Adrenal gland (tissue), 19 donors: ENCODE measurements at places on chromosomes 1 and 21. TPM values are rescaled to one million over a fixed set of nuclear protein-coding genes. Genes with fewer than 3 reads are reported as not detected.

DNA sequence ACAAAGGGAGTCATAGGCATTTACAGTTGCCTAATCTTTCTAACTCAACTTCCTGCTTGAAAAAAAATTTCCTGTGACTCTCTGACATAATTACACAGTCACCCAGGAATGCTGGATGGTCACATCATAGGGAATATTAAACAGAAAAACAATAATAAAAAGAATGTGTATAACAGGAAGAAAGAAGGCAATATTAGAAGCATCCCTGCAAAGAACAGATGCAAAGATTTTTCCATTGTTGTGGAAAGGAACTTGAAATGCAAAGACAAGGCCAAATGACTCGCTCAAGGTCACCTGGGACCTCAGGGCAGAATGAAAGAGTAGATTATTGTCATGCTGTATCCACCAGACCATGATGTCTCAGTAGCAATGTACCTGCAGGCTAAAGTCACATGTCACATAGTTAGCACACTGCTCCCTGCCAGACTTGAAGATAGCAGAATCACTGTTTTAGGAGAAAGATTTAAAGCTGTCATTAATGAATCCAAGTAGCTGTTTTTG lies 184.3 kb downstream of the CYYR1 start:
- no peak overlapping the region for H3K4me3 ChIP-seq
- DNase-seq, result no peak
- H3K4me1 ChIP-seq, result no peaks in the 10 kb centered on the region
- no peaks in the 10 kb centered on the region for H3K36me3 ChIP-seq
- H3K27me3 ChIP-seq, result no peaks in the 10 kb centered on the region

GRCh38 chr21:39852726-39853500 lies 14.3 kb upstream of the PCP4 start:
- H3K36me3 ChIP-seq, result no peaks in the 10 kb centered on the region
- no peak overlapping the region for H3K4me3 ChIP-seq
- no peak overlapping the region for H3K27ac ChIP-seq
- DNase-seq, result no peak
- H3K27me3 ChIP-seq, result no peaks in the 10 kb centered on the region

C1orf185 gene
- not detected for total RNA-seq

- no peak for DNase-seq
- no peak overlapping the region for H3K27ac ChIP-seq
- H3K4me3 ChIP-seq, result no peak overlapping the region
- H3K36me3 ChIP-seq, result no peaks in the 10 kb centered on the region
- H3K27me3 ChIP-seq, result peaks cover 57% of the 10 kb centered on the region
Observed at GRCh38 chr1:180224902-180225301, 5.2 kb upstream of the LHX4 start.

GRCh38 chr1:165858967-165859845 lies 31.8 kb downstream of the UCK2 start:
- H3K4me3 ChIP-seq, result no peak overlapping the region
- H3K27ac ChIP-seq, result no peak overlapping the region
- no peaks in the 10 kb centered on the region for H3K36me3 ChIP-seq
- no peak for DNase-seq
- H3K27me3 ChIP-seq, result no peaks in the 10 kb centered on the region
- H3K4me1 ChIP-seq, result no peaks in the 10 kb centered on the region

GRCh38 chr1:201585901-201586300 lies 47.0 kb downstream of the NAV1 start:
- H3K4me3 ChIP-seq, result no peak overlapping the region
- no peak for DNase-seq
- no peaks in the 10 kb centered on the region for H3K36me3 ChIP-seq
- peaks cover 4% of the 10 kb centered on the region for H3K4me1 ChIP-seq
- no peaks in the 10 kb centered on the region for H3K27me3 ChIP-seq

IGSF3 gene
- total RNA-seq, result 12.1 TPM

CCDC30 gene
- 2.6 TPM for total RNA-seq

GRCh38 chr1:109850194-109850593 lies 60.5 kb upstream of the CSF1 start:
- no peak overlapping the region for H3K4me3 ChIP-seq
- no peaks in the 10 kb centered on the region for H3K4me1 ChIP-seq
- no peaks in the 10 kb centered on the region for H3K27me3 ChIP-seq
- no peak for DNase-seq
- no peak overlapping the region for H3K27ac ChIP-seq

GRCh38 chr1:169348383-169349036 lies 19.1 kb downstream of the NME7 start:
- no peak overlapping the region for H3K4me3 ChIP-seq
- H3K4me1 ChIP-seq, result no peaks in the 10 kb centered on the region
- H3K36me3 ChIP-seq, result no peaks in the 10 kb centered on the region
- DNase-seq, result no peak

DNA sequence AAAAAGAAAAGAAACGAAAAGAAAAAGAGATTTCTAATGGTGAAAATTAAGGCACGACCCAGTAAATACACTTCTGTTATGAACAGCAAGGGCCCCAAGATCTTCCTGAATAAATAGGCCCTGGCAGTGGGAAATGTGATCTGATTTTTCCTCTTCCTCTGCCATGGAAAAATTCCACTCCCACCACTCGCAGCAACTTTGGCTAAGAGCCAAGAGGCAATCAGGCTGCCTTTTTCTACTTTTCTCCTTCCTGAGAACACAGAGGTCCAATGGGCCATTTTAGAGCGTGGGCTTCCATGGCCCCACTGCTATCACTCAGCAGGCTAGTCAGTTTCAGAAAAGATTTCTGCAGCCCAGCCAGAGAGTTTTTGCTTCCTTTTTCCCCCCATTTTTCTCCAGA lies 33.7 kb upstream of the AK4 start:
- H3K36me3 ChIP-seq, result no peaks in the 10 kb centered on the region
- H3K4me3 ChIP-seq, result no peak overlapping the region
- DNase-seq, result peak; percentile 9
- H3K4me1 ChIP-seq, result no peaks in the 10 kb centered on the region
- H3K27ac ChIP-seq, result no peak overlapping the region

- no peaks in the 10 kb centered on the region for H3K4me1 ChIP-seq
- no peak overlapping the region for H3K4me3 ChIP-seq
- no peaks in the 10 kb centered on the region for H3K27me3 ChIP-seq
- H3K36me3 ChIP-seq, result no peaks in the 10 kb centered on the region
Observed at GRCh38 chr1:101975371-101975770, 21.4 kb downstream of the OLFM3 start.

GRCh38 chr1:245516284-245516759 lies 361.5 kb downstream of the KIF26B start:
- no peaks in the 10 kb centered on the region for H3K36me3 ChIP-seq
- H3K27me3 ChIP-seq, result no peaks in the 10 kb centered on the region
- H3K4me3 ChIP-seq, result no peak overlapping the region
- DNase-seq, result no peak
- no peaks in the 10 kb centered on the region for H3K4me1 ChIP-seq

- no peaks in the 10 kb centered on the region for H3K4me1 ChIP-seq
- no peak overlapping the region for H3K27ac ChIP-seq
- H3K36me3 ChIP-seq, result no peaks in the 10 kb centered on the region
Observed at GRCh38 chr1:113247782-113248181, 142.5 kb upstream of the MAGI3 start.

SLFNL1 gene
- total RNA-seq, result 0.10 TPM

GRCh38 chr1:45395582-45395981 lies 55.3 kb upstream of the MUTYH start:
- H3K27ac ChIP-seq, result no peak overlapping the region
- no peak for DNase-seq
- H3K27me3 ChIP-seq, result no peaks in the 10 kb centered on the region
- H3K4me3 ChIP-seq, result no peak overlapping the region

NTMT2 gene
- not detected for total RNA-seq

GADD45A gene
- 16.0 TPM for total RNA-seq

GRCh38 chr1:23704834-23705495 lies 13.4 kb downstream of the RPL11 start:
- no peaks in the 10 kb centered on the region for H3K4me1 ChIP-seq
- H3K27me3 ChIP-seq, result no peaks in the 10 kb centered on the region
- DNase-seq, result no peak
- no peak overlapping the region for H3K4me3 ChIP-seq
- H3K27ac ChIP-seq, result no peak overlapping the region

DNA sequence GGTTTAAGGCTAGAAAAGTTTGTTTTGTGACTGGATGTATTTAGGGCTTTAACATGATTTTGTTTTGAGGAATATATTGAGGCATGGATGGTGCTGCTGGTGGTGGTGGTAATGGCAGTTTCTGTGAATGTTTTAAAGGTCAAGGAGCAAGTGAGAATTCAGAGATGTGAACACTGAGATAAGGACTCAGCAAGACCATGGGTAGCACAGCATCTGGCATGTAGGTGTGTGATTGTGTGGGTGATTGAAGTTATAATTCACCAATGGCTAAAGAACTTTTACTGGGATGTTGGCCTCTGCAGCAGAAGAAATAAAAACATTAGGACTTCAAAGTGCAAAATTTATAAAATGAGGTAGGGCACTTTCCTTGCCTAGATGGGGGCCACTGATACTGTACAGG lies 65.9 kb downstream of the MACF1 start:
- H3K27ac ChIP-seq, result no peak overlapping the region
- no peak for DNase-seq
- H3K36me3 ChIP-seq, result no peaks in the 10 kb centered on the region
- H3K4me3 ChIP-seq, result no peak overlapping the region
- peaks cover 16% of the 10 kb centered on the region for H3K4me1 ChIP-seq

GRCh38 chr1:60911966-60912697 lies 170.2 kb upstream of the NFIA start:
- no peak overlapping the region for H3K4me3 ChIP-seq
- no peak overlapping the region for H3K27ac ChIP-seq
- no peaks in the 10 kb centered on the region for H3K27me3 ChIP-seq

HSPA6 gene
- 0.61 TPM for total RNA-seq

DNA sequence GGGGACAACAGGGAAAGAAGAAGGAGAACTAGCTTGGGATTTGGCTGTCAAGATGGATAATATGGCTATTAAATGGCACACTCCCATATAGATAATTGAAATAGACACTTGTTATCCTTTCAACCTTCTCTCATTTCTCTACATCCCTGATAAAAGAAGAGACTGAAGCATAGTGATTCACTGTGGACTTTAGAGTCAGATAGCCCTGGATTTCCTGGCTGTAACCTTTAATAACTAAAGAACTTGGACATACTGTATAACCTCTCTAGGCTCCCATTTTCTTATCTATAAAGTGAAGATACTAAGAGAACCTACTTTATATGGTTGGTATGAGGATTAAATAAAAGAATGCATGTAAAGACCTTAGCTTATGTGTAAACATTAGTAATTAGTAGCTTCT lies 152.6 kb downstream of the SDCCAG8 start:
- no peaks in the 10 kb centered on the region for H3K27me3 ChIP-seq
- no peaks in the 10 kb centered on the region for H3K36me3 ChIP-seq
- no peak overlapping the region for H3K27ac ChIP-seq
- no peak overlapping the region for H3K4me3 ChIP-seq

- no peak overlapping the region for H3K27ac ChIP-seq
- no peaks in the 10 kb centered on the region for H3K27me3 ChIP-seq
- DNase-seq, result no peak
- H3K36me3 ChIP-seq, result no peaks in the 10 kb centered on the region
- H3K4me1 ChIP-seq, result peaks cover 8% of the 10 kb centered on the region
Observed at GRCh38 chr1:45136984-45137383, 69.4 kb downstream of the ZSWIM5 start.

CA14 gene
- not detected for total RNA-seq

- H3K4me3 ChIP-seq, result no peak overlapping the region
- H3K4me1 ChIP-seq, result no peaks in the 10 kb centered on the region
- no peak for DNase-seq
- H3K27ac ChIP-seq, result no peak overlapping the region
- no peaks in the 10 kb centered on the region for H3K36me3 ChIP-seq
Observed at GRCh38 chr1:192737306-192737705, 71.5 kb upstream of the RGS2 start.

NUF2 gene
- 12.4 TPM for total RNA-seq

IL12RB2 gene
- total RNA-seq, result 1.6 TPM

- H3K36me3 ChIP-seq, result no peaks in the 10 kb centered on the region
- no peak overlapping the region for H3K27ac ChIP-seq
- DNase-seq, result no peak
- no peaks in the 10 kb centered on the region for H3K27me3 ChIP-seq
Observed at GRCh38 chr1:68745451-68745850, 248.6 kb upstream of the DEPDC1 start.

DNA sequence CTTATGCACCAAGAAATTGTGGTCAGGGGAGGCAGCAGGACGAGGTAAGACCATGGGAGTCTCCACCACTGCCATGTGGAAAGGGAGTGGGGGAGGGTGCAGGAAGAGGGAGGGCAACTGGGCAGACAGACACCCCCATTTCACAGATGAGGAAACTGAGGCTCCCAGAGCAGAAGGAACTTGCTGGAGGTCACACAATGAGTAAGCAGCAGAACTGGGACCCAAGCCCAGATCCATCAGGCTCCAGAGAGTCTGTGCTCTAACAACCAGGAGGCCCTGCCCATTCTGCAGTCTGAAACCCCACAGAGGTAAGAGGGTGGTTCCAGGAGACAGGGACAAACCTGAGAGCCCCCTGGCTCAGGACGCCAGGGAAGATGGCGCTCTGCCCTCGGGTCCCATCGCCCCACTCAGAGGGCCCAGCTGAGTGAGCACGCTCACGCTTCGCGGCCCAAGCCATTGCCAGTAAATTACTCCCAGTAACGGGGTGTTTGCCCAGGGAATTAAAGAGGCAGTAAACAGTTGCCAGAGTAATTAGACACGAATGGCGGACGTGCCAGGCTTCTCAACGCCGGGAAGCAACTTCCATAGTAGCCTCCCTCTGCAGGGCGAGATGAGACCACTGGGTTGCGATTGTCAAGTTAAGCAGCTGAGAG lies 59.2 kb downstream of the MATN1 start:
- H3K36me3 ChIP-seq, result no peaks in the 10 kb centered on the region
- H3K27me3 ChIP-seq, result no peaks in the 10 kb centered on the region
- DNase-seq, result no peak
- no peak overlapping the region for H3K27ac ChIP-seq

CAMK1G gene
- 1.0 TPM for total RNA-seq

CYP2J2 gene
- 0.61 TPM for total RNA-seq
